CD4-positive, alpha-beta T cell (primary cell): ENCODE measurements at places on chromosomes 11 and 22. TPM values are rescaled to one million over a fixed set of nuclear protein-coding genes. Genes with fewer than 3 reads are reported as not detected.

GRCh38 chr11:126186025-126186698 lies 25.3 kb downstream of the RPUSD4 start:
- no peak for DNase-seq

The SAA2 gene
- not detected for total RNA-seq

DNA sequence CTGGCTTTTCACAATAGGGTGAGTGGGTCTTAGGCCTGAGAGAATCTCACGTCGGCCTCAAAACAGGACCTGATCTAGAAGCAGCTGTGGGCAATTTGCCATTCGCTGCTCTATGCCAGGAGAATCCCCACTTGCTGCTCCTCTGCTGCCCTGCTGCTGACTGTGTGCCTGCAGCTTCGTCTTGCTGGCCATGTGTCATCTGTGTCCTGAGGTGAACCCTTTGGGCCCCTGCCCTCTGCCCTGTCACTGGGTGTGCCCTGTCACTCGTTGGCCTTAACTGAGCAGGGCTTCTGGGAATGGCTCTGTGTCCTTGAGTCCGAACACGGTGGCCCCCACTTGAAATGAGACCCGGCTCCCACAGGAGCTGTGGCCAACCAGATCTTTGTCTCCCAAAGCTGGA lies 6.2 kb downstream of the NAA40 start:
- no peak for DNase-seq

- DNase-seq = no peak
Observed at GRCh38 chr11:45605051-45605450, 60.4 kb downstream of the CHST1 start.

DNA sequence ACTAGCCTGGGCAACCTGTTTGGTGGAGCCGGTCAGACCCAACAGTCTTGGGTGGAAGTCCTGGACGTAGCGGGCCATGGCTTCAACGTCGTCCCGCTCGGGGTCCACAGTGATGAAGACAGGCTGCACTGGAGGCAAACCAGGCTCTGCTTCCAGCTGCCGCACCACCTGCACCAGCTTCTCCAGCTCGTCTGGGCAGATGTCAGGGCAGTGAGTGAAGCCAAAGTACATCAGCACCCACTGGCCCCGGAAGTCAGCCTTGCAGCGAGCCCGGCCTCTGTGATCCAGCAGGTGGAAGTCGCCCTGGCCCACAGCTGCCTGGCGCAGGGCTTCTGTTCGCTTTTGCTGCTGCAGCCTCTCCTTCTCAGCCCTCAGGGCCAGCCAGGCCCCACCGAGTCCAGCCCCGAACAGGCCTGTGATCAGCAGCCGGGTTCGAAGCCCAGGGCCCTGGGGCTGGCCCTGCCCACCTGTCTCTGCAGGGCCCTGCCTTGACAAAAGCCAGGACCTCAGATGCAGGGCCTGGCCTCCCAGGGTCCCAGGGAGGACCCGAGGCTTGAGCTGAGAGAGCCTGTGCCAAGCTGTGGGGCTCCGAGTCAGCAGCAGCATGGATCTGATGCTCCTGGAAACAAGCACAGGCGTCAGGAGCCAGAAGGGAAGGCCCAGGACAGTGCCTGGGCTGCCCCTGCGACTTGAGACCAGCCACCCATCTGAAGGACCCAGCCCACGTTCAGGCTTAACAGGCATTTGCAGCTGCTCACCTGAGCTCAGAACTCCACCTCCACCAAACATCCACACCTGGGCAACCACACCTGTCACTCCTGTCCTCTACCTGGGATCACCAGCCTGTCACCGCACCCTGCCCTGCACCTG lies 1.4 kb downstream of the SCO2 start:
- DNase-seq = no peak

DNA sequence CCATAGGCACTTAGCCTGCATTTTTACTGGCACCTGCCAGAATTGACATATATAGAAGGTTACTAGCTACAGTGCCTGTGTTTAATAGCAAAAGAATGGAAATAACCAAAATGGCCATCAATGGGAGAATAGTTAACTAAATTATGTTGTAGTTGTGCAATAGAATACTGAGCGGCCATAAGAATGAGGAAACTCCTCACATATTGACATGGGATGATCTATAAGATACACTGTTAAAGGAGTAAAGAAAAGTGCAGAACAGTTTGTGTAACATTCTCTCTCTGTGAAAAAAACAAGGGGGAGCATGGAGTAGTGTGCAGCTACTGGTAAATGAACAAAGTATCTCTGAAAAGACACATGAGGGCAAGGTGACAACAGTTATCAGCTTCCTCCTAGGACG lies 21.5 kb downstream of the ARAP1 start:
- no peak for DNase-seq

The LRRC32 gene
- total RNA-seq = 2.4 TPM

The MRGPRF gene
- total RNA-seq = not detected

The GGT5 gene
- not detected for total RNA-seq
